ENCODE measurements at places on chromosomes 6 and 20.

- no peak for DNase-seq
These were observed 346.1 kb upstream of the CDH4 start for GRCh38 chr20:60905919-60906318.

GRCh38 chr6:109498052-109498451 is 15.0 kb upstream of the ZBTB24 start:
- DNase-seq: no peak

GRCh38 chr6:92043777-92044176 is 1375.6 kb downstream of the EPHA7 start:
- DNase-seq: no peak

- peak; percentile 1 for DNase-seq
These were observed 7.8 kb downstream of the STX11 start for GRCh38 chr6:144158133-144158532.

GRCh38 chr20:36745234-36745926 is 510 bp downstream of the NDRG3 start:
- DNase-seq: no peak

DNA sequence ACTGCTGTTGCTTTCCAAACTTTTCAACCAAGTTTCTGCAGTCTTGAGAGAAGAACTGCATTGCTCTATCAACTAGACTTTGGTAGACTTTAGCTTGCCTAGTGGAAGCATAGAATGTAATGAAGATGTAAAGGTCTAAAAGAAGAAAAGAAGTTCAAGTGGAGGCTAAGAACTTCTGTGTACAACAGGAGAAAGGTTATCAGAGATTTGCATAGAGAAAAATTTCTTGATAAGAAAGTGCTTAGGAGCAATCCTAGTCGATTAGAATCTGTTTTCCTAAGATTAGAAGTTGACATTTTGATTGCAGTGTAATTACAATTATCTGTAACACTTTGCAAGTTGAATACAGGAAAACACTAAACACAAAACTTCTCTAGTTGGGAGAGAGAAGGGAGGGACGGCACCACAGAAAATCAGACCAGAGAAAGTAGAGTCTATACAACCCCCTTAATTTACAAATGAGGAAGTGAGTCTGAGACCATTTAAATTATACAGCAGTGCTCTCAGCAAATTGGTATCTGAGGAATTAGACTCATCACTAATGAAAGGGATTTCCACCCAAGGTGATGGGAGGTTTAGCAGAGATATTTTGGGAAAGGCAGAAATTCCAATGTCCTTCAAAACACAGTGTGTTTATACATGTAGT is 194.3 kb upstream of the MARCKS start:
- no peak for DNase-seq

DNA sequence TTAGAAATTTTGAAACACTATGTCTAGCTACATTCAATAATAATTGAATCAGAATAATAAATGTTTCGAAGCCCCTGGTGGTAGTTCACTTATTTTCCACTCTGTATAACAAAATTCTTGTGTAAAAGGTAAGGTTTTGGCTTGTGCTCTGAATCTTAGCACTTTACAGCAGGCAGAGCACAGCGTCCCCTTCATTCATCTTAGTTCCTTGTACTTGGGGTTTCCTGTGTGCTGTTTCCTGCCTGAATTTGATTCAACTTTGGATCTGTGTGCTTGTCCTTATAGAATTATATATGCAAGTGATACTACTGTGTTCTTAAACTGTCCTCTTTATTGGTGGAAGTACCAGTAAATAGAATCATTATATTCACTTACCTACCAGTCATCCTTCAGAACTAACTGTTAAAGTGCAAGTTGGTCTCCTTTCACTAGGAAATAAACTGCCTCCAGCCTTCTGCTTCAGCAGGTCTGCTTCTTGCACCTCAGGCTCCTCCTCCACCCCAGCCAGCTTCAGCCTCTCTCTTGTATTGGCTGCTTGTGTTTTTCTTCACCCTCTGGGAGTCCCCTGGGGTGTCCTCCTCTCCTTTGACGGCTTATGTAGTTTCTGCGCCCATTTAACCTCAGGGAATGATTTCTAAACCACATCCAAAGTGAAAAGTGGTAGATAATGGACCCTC is 28.8 kb upstream of the TULP4 start:
- no peak for DNase-seq

GRCh38 chr6:14134211-14134910 is 16.8 kb downstream of the CD83 start:
- DNase-seq: peak; percentile 7

DNA sequence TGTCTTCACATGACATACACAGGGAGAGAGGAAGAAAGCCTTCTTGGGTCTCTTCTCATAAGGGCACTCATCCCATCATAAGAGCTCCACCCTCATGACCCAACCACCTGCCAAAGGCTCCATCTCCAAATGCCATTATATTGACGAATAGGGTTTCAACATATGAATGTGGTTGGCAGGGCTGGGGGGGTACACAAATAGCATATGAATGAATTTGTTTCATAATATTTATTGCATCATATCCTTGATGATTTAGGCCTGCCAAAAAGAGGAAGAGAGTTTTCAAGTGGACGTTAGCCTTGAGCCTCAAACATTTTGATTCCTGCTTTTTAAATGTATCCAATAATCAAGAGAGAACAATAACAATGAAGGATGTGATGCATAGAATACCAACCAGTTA is 26.2 kb upstream of the OPRM1 start:
- peak; percentile 64 for DNase-seq

GRCh38 chr6:155380666-155381332 is 66.5 kb upstream of the TFB1M start:
- no peak for DNase-seq

GRCh38 chr6:35453236-35453635 is 1.1 kb downstream of the FANCE start:
- no peak for DNase-seq

GRCh38 chr20:51249215-51249614 is 226.3 kb upstream of the KCNG1 start:
- DNase-seq: no peak

- no peak for DNase-seq
These were observed 4.7 kb downstream of the BTN2A2 start for GRCh38 chr6:26387565-26387964.

- DNase-seq: no peak
These were observed 29.1 kb upstream of the PKIG start for GRCh38 chr20:44552950-44553908.

GRCh38 chr6:117555882-117556498 is 46.3 kb downstream of the GOPC start:
- peak; percentile 19 for DNase-seq

GRCh38 chr6:90575267-90575666 is 11.6 kb downstream of the MAP3K7 start:
- DNase-seq: no peak

GRCh38 chr6:106192824-106193223 is 106.7 kb downstream of the PRDM1 start:
- no peak for DNase-seq

DNA sequence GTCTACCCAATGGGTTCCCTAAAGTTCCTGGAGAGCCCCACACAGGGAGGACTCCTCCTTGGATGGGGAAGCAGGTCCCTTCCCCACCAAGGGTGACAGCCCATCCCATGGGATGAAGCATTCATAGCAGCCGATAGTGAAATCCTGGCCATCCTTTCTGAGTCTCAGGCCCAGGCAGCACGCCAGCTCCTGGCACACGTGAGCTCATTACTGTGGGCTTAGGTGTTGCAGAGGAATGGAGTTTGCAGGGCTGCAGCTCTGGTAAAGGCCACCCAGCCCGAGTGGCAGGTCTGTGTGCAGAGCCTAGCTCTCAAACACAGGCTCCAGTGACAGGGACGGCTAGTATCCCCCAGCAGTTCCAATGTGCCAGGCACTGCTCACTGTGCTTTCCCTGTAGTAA is 31.0 kb downstream of the SIRPA start:
- no peak for DNase-seq

DNA sequence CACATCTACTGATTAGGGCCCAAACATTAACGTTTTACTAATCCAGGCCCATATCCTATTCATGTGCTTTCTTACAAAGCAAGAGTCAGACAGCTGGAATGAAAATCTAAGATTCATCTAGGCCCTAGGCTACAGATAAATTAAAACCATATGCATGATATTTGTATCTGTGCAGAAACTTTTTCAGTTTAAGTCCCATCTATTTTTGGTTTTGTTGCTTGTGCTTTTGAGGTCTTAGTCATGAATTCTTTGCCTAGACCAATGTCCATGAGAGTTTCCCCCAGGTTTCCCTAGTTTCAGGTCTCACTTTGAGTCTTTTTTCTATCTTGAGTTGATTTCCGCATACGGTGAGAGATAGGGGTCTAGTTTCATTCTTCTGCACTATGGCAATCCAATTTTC is 20.2 kb downstream of the ADNP start:
- no peak for DNase-seq

- DNase-seq: peak; percentile 71
These were observed 7.5 kb upstream of the GGTLC1 start for GRCh38 chr20:23995905-23996666.

GRCh38 chr20:52497731-52498130 is 306.2 kb upstream of the ZFP64 start:
- no peak for DNase-seq

DNA sequence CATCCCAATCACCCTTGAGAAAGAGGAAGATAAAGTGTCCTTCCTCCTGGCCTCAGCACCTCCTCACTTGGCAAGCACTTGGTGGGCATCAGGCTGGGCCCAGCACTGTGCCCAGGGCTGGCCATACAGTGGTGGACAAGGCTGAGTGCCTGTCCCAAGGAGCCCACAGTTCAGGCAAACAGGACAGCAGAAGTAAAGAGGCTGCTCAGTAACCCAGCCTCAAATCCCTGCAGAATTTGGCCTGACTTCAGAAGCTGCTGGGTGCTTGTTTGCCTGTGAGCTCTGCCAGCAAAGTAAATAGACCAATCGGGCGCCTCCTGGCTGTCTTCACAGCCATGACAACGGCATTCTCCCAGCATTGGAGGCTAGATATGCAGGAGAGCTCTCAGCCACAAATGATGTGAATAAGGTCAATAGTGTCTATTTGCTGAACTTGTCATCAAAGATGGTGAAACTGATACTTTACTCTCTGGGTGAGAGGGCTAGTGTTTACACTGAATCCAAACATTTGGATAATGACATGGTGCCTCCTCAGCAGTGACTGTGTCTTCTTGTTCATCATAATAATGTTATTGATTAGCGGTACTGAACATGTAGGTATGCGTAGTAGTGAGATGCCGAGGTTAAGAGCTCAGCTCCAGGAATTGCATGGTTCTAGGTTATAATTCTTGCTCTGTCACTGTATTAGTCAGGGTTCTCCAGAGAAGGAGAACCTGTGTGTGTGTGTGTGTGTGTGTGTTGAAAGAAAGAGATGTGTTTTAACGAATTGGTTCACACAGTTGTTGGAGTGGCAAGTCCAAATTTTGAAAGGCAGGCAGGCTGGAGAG is 36.9 kb upstream of the FANCE start:
- peak; percentile 63 for DNase-seq

DNA sequence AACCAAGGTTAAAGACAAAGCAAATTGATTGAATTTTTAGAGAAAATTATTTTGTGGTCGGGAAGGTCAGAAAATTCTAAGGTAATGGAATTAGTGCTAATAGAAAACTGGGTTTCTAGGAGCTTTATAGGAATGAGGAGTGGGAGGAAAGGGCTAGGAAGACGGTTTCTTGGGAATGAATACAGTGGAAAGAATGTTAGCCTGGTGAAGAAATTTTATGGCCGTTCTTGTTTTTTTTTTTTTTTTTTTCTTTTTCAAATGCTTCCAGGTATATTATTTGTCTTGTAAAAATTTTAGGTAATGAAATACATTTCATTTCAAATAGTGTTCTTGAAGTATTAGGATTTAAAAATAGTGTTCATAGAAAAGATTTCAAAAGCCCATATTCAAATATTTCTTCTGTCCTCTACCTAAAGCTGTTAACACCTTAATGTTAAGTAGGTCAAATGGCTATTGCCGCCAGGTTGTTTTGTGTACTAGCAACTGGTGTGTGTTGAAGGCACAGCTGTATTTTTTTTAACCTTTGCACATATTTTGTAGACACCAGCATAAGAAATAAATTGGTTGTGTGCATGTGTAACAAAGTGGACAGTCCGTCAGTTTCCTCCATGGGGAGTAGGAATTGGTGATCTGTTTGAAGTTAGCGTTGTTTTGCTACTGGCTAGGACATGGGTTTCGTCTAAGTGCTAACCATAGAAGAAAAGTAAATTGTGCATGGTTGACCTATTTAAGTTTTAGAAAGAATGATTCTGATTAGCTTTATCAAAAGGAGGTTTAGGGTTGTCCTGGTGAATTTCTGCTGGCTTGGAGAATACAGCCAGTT is 32.3 kb downstream of the AFDN start:
- DNase-seq: no peak

DNA sequence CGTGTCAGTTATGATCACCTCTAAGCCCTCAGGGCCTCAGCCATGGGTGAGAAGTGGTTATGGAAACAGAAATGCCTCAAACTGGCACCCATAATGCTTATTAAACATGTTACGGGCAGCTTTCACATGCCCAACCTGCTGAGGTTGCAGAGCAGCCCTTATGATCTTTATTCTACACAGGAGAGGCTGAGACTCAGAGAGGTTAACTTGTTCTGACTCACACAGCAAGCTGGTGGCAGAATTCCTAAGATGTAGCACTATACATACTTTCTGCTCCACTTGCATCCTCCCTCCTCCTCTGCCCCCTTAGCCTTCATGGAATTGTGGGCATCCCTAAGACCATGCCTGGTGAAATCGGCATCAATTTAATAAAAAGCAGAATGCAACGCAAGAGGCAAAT is 34.7 kb upstream of the IGF2R start:
- no peak for DNase-seq

DNA sequence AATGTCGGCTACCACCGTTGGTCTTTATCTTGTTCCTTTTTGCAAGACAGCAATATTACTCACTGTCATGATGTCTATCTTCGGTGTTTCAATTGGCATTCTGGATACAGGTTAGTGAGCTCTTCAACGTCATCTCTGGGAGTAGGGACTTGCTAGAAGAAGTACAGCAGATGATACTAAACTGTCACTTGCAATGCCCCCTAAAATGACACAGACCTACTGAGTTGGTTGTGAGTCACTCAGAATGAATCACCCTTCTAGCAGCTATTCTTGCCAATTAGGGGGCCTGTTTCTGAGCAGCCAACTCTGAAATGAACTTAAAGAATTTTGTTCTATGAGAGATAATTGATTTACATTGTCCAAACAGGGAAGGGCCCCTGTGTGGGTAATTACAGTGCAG is 176.5 kb downstream of the SLC16A10 start:
- DNase-seq: no peak

GRCh38 chr6:46888031-46888430 is 33.7 kb downstream of the ADGRF5 start:
- no peak for DNase-seq

DNA sequence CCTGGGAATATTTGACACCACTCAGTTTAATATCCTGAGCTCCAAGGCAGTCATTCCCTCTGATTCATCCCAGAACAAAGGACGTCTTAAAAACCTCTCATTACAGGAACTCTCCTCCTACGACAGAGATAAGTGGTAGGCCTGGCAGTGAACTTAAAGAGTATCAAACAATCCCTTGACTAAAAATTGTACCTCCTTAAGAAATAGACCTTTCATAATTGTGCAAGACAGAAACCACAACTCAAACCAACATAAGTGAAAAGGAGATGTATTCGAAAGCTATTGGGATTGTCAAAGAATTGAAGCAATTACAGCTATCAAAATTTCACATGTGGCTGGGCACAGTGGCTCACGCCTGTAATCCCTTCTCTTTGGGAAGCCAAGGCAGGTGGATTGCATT is 19.1 kb upstream of the BNIP5 start:
- no peak for DNase-seq

GRCh38 chr20:46342451-46343347 is 34.4 kb upstream of the CDH22 start:
- peak; percentile 20 for DNase-seq

GRCh38 chr6:122984393-122984792 is 11.6 kb upstream of the CLVS2 start:
- no peak for DNase-seq

GRCh38 chr6:43187821-43188220 is 5.8 kb downstream of the CUL9 start:
- DNase-seq: no peak
